ENCODE measurements at places on chromosomes 4 and X. TPM values are rescaled to one million over a fixed set of nuclear protein-coding genes. Genes with fewer than 3 reads are reported as not detected.

DNA sequence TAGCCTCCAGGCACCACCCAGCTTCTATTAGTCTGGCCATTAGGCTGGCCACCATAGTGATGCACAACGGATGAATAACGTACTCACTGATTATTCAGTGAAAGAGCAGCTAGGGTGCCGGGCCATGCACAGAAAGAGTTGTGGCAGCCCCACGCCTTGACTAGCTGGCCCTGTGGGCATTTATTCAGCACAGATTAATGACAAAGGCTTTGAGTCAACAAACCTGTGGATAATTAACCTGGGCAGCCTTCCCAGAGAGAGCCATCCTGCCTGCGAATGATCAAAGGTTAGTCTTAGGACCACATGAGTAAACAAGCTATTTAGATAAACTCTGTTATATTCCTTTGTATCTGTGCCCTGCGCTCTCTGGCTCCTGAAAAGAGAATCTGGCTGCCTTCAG lies 37.2 kb downstream of the MAP9 start:
- DNase-seq, result no peak

DNA sequence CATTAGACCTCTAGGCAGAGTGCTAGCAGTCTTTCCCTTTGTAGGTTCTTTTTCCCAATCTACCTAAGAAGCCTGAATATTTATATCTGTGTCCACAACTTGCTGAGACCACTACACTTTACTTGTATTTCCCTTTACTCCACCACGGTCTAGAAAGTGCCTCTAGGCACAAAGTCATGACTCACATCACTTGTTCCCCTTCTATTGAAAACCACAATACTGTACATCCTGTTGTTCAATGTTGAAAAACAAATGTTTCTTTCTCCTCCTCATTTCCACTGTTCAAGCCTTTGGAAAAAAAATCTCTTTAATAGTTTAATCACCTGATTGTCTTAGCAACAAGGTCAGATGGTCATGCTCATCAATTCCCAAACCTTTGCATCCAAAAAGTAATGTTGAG lies 326.7 kb downstream of the GUCY2F start:
- no peak for DNase-seq

DNA sequence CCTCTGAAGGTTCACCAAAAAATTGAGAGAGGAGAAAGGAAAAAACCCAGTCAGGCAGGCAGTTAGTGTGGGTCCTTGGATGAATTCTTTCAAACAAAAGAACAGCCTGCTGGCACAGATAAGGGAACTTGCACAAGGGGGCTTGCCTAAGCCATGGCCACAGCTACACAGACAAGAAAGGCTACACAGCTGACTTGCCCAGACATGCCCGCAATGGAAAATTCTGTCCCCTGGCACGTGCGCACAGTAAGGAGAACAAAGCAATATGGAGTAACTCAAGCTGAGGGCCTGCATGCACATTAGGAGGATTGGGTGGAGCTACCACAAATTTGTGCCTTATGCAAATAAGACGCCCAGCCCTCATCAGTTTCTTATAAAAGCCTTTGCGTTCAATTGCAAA lies 512.5 kb upstream of the HTR2C start:
- no peak for DNase-seq

The KIT gene
- total RNA-seq, result 5.5 TPM

The PRDM8 gene
- total RNA-seq, result 0.05 TPM

GRCh38 chr4:1968686-1969295 lies 40.0 kb downstream of the NELFA start:
- DNase-seq, result no peak

GRCh38 chrX:44961817-44962607 lies 89.0 kb downstream of the KDM6A start:
- no peak for DNase-seq

GRCh38 chr4:187865914-187866313 lies 129.7 kb upstream of the ZFP42 start:
- no peak for DNase-seq

DNA sequence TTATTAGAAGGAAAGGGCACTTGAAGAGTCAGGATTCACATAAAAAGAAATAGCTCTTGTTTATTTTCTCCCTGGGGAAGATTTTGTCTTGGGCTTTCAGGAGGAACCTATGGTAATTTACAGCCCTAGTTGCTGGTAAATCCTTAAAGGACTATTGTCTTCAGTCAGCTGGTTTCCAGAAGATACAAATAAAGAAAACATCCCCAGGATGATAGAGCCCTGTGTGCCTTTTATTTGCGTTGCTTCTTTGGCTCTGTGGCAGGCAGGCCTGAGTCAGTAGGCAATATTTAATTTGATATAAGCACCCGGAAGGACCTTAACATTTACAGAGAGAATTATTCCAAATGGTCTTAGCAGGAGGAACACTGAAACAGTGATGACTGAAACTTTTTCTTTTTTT lies 131.0 kb upstream of the SLC34A2 start:
- DNase-seq, result no peak

The SHROOM2 gene
- 5.4 TPM for total RNA-seq

DNA sequence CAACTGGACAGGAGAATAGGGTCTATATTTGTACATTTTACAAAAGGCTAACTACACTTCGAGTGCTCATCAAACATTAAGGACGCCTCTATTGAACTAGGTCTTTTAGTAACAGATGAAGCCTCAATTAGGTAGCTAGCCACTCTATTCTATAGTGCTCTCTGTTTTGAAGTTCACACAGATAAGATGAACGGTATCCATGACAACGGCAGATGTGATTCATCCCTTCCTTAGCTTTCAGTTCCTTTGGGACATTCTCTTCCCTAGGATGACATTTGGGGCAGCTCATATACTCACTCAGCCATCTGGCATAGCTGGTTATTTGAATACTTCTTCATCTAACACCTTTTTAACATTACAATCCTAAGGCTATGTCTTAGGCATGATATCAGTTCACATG lies 62.4 kb upstream of the WDFY3 start:
- DNase-seq, result no peak

The BRS3 gene
- total RNA-seq, result not detected

DNA sequence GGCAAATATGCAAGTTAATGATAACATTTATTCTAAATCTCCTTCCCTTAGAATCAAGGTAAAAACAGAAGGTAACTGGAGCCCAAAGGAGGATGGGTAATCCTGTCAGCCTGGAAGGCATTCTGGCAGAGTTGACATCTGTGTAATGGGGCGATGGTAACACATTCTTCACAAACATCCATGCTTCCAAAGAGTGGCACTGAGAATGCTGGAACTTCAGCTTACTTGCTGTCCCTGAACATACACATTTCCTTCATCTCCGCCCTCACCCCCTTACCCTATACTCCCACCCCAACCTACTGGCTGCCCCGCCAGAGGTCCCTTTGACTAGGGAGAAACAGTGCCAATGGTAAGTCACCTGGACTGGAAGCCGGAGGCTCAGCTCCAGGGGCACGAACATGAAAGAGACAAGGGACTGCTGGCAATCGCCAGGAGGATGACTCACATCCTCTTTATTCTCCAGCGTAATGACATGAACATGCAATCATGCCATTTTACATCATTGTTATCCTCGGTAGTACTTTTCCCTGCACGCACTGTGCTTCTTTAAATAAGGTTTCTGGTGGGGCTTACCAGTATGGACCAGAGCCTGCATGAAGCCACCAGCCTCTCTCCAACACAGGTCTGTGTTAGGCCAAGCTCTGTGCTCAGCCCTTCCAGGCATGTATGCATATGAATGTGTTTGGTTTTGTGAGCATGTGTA lies 694.2 kb upstream of the TENM3 start:
- no peak for DNase-seq

The EGF gene
- 0.65 TPM for total RNA-seq

GRCh38 chr4:174948826-174949225 lies 30.7 kb downstream of the ADAM29 start:
- DNase-seq, result no peak

- no peak for DNase-seq
Measured at GRCh38 chr4:6782846-6783110, 251 bp downstream of the KIAA0232 start.

DNA sequence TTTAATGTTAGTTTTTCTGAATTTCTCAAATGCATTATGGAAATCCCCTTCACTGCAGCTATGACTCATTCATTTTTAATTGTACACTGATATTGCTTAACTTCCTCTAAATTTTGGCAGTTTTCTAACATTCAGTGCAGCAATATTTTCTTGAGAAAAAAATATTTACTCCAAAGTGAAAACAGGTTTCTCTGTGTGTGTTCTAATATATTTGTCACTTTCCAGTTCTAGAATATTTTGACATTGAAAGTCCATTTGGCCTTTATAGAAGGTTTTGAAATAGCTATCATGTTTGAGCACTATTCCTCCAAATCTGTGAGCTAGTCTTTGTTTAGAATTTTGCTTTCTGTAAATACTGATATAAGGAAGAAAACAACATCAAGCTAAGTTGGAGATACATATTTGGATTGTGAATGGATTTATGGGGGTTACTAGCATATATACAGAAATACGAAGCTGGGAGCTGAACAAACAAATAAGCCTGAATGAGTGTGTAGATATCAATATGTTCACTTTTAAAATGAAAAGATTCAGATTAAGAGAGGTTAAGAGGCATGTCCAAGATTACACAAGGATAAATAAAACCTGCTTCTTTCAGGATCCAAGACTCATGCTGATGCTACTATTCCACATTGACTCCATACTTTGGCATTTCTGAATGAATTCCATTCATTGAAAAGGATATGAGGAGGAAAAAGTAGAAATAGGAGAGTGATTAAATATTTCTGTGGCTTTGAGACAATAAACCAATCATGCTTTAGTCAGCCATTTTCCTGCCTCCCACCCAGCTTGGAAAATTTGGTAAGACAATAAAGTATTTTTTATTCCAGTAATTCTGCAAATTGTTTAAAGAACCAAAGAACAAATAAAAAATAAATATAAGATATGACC lies 57.3 kb upstream of the SLIT2 start:
- DNase-seq, result no peak

DNA sequence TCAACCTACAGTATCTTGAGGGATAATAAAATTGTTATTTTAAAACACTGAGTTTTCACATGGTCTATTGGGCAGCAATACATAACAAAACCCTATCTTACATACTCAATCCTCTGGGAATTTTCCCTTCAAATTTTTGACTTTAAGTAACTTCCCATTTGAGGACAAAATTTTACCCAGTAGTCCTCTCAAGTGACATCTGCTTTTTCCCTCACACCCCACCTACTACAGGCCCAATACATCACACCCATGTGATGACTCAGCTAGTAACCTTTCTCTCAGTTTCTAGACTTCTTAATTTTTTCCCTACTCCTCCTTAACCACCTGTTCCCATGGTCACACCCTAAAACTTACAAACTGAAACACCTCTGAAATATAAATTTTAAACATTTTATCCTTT lies 12.2 kb upstream of the RAP1GDS1 start:
- DNase-seq, result no peak

- no peak for DNase-seq
Measured at GRCh38 chr4:156992943-156993342, 21.3 kb upstream of the PDGFC start.

The ITGB1BP2 gene
- 1.1 TPM for total RNA-seq

DNA sequence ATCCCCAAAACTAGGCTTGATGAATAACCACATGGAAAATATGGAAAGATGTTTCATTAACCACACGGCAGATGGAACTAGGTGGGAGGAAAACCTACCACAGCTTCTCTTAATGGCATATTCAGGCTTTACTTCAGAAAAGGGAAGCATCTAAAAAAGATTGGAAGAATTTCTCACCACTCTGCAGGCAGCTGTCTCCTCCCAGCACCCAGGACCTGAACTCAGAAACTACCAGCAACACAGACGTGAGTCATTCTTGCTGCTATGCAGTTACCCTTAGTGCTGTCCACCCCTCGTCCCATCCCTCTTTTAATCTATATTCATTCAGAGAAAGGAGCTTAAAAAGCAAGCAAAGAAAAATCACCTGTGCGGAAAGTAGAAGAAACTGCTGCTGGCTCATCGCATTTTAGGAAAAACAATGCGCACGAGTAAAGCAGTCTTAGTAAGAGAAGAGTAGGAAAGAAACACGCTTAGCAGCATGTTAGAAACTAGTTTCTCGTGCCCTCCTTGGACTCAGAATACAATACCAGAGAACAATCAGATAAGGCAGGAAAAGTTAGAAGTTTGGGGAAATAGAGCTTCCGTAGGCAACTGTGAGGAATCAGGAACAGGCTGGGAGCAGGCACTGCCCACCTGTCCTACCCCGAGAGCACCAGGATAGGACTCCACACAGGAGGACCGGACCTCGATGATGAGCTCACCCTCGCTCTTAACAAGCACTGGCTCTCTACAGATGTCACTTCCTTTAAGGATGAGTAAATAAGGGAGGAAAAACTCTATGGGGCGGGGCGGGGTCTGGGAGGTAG lies 48.1 kb upstream of the ENPP6 start:
- DNase-seq, result peak; percentile 20

DNA sequence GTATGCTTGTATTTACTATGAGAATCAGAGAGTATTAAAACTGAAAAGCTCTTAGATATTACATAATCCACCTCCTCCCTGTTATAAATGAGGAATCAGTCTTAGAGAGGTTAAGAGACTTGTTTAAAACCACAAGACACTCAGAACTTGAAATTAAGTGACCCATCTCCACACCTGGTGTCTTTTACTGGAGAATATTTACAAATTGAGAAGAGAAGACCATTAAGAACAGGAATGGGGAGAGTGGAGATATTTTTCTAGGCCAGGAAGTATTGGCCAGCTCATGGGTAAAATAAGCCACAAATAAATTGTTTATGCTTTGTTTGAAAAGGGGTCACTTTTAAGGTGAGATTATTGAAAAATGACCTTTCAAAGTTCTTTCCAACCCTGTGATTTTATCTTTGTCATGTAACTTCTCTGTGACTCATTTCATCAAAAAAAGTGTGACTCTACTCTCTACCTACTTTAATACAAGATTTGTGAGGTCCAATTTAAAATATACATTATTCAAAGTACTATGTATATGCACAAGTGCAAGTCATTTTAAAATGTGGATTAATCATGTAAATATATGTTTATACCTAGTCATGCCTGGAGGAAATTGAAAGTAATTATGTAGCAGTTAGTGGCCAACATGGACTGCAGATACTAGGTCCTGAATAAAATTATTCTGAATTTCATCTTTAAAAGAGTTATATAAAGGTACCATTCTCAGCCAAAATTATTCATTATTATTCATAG lies 15.9 kb upstream of the COX7B2 start:
- DNase-seq, result no peak

DNA sequence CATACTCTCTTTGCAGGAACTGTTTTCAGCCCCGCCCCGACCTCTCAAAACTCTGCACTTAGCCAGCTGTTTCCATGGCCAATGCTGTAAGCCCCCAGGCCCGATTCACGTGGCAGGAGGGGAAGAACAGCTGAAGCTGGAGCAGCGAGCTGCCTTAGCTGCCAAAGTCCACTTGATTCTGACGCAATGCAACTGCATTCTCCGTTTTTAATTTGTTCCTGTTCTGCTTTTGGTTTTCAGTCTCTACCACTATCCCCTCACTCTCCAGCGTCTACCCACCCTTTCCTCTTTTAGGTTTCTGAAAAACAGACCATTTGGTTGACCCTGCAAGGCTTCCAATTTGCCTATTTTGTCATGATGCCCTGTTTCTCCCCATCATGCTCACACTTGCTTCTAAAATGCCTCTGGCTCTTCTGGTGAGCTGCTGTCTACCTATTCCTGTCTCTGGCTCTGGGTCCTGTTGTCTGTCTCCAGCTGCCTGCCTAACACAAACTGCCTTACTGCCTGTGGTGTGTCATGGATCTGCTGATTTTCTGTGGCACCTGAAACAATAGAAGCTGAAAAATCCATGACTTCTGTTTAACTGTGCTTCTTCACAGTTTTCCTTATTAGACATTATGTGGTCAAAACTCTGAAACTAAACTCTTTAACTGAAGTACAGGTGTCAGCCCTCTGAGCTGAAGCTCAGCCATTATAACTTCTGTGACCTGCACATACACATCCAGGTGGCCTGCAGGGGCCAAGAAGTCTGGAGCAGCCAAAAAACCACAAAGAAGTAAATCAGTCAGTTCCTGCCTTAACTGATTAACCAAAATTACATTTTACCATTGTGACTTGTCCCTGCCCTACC lies 160.5 kb upstream of the AGTR2 start:
- DNase-seq, result no peak
